Stimulated activated CD4-positive, alpha-beta T cell treated with anti-CD3 and anti-CD28 coated beads, Interleukin-15, amount 100 ng/mL, for 24 hours (primary cell): ENCODE measurements at places on chromosomes 3 and 15.

- no peak for DNase-seq
Measured at GRCh38 chr15:31268911-31269784, 57.5 kb upstream of the KLF13 start.

DNA sequence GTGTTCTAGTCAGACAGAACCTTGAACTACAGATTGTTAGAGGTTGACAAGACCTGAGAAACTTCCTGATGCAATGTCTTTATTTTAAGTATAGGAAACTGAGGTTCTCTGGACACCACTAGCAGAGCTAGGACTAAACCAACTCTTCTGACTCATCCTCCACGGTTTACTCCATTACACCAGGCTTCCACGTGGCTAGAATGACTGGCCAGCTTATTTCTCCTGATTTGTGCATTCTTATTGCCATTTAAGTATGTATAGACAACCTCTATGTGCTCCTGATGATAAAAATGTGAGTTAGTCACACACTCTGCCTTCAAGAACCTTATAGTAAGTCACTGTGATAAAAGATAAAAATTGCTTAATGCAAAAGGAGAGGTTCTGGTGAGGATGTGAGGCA is 182.7 kb downstream of the MEX3B start:
- no peak for DNase-seq

DNA sequence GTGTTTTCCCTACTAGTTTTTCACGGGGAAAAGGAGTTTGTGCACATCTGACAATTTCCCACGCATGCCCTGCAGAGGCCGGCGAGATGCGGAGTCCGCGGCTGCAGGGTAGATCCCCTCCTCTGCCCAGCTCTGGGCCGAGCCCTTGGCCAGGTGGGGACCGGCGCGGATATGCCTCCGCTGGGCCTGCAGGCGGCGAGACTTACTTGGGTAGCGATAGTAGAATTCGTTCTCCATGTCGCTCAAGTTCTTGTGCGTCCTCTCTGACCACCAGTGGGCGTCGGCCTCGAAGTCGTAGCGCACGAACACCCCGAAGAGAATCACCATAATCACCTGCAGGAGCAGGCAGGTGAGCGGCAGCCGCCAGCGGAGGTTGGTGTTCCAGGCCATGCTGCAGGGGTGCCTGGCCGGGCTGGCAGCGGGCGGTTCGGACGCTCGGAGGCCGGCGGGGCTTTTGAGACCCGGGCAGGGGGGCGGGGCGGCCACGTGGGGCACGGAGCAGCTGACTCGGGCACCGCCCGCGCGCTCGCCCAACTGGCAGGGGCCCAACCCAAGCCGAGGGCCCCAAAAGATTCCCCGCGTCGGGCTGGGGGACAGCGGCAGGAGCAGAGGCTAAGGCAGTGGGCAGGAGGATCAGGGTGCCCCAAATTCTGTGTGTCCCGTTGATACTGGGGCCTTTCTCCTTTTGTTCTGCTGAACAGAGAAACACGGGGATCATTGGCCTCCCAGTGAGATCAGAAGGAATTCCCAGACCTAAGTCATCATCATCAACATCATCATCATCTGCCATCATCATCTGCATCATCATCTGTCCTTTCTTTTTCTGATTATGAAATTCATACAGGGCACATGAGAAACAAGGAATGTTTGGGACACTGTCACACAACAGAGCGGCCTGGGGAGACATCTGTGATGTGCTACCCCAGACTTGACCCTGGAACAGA is at the start of gene RHCG:
Gene RHCG (minus strand): TSS at position 429 of the 944 bp plus-strand sequence. CDS start 39 bp downstream, at position 390.
- DNase-seq = peak; percentile 40

GRCh38 chr3:172175254-172175599 is 135.8 kb downstream of the FNDC3B start:
- no peak for DNase-seq

GRCh38 chr15:90240856-90241255 is 6.8 kb downstream of the GDPGP1 start:
- DNase-seq = no peak

DNA sequence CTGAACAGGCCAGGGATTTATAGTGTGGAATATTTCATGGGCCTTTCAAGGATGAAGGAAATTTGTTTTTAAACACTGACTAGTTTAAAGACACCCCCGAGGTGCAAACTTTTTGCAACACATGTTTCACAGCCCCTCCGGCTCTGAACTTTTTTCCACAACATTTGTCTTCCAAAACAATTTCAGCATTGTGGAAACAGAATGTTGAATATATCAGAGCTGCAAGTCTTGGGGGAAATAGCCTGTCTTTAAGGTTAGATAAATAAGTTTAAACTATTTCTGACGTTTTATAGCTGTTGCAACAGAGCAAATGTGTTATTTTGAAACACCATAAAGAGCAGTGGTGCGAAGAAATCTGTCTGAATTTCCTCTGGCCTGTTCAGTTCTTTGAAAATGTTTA is 229.2 kb upstream of the GOLGA6L4 start:
- no peak for DNase-seq

GRCh38 chr3:98734306-98734705 is 28.8 kb upstream of the ST3GAL6 start:
- DNase-seq = no peak

DNA sequence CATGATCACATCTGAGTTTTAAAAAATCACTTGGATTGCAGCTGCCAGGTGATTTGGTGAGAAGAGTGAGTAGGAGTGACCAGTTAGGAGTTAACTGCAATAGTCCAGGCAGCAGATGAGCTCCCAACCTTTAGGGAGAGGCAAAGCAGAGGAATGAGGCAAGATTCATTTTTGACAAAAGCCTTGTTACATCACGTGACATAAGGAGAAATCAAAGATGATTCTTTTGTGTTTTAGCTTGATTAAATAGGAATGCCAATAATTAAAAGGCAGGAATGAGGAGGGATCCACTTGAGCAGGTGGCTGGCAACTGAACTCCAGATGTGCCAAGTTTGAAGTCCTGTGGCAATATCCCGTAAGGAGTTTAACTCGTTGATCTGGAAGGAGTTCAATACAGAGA is 2.5 kb downstream of the GATM start:
- DNase-seq = no peak

DNA sequence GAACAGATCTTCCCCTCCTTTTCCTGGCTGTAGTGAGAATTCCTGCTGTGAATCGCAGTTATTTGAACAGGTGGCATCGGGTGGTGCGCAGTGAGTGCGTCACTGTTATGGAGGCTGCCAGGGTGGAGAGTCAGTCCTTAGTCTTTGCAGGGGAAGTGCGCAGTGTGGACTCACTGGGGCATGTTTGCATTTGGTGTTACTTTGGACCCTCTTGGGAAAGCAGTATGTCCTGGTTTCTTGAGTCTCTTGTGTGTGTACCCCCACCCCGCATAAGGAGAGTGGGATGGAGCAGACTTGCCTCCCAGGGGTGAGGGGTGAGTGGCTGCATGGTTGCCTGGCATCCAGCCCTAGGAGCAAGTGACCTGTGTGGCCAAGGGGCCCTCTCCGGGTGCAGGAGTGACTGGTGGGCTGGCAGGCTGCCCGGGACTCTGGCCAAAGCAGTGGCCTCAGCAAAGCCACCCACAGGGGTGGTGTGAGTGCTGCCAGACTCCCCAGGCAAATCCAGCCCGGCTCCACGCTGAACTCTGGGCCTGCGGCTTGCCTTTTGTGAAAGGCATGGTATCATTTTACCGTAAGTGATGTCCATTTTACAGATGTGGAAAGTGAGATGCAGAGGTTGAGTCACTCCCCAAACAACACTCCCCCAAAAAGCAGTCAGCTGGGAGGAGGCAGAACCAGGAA is 46.4 kb downstream of the DNASE1L3 start:
- no peak for DNase-seq

- peak; percentile 30 for DNase-seq
Measured at GRCh38 chr3:114242947-114243346, 5.6 kb upstream of the ZNF80 start.

- no peak for DNase-seq
Measured at GRCh38 chr3:112817797-112818196, 28.9 kb downstream of the CD200R1L start.

GRCh38 chr3:126036056-126036549 is 47.8 kb downstream of the SLC41A3 start:
- DNase-seq = no peak

DNA sequence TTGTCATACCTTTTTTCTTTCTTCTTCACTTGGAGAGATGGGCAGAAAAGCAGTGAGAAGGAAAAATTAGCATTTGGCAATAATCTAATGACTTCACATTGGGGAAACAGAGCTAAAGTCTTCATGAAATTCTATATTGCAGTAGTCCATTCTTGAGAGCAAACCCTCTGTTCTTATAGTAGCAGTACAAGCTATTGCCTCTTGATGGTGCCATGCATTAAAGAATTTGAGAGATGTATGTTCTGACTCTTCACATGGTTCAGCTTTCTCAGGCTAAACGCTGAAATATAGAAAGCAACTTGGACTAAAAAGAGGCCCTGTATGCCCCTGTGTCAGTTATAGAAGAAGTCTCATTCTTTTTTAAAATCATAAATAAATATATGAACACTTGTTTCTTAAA is 36.0 kb downstream of the PHLDB2 start:
- no peak for DNase-seq

GRCh38 chr3:124607163-124607562 is 123.1 kb upstream of the UMPS start:
- DNase-seq = no peak

DNA sequence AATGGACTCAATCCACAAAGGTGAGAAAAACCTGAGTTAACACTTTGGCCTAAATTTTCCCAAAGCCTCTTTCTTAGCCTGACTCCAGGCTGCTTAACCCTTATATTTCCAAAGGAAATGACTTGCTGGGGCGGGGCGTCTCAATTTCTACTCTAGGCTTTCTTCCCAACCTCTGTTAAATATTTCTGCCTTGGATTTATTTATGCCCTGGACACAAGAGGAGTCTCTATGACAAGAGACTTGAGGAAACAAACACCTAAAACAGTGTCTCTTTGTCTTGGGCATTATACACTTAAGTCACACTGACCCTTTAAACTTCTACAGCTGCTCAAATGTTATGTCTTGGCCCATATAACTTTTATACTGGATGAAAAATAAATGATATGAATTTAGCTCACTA is 28.3 kb upstream of the AP4E1 start:
- DNase-seq = no peak

DNA sequence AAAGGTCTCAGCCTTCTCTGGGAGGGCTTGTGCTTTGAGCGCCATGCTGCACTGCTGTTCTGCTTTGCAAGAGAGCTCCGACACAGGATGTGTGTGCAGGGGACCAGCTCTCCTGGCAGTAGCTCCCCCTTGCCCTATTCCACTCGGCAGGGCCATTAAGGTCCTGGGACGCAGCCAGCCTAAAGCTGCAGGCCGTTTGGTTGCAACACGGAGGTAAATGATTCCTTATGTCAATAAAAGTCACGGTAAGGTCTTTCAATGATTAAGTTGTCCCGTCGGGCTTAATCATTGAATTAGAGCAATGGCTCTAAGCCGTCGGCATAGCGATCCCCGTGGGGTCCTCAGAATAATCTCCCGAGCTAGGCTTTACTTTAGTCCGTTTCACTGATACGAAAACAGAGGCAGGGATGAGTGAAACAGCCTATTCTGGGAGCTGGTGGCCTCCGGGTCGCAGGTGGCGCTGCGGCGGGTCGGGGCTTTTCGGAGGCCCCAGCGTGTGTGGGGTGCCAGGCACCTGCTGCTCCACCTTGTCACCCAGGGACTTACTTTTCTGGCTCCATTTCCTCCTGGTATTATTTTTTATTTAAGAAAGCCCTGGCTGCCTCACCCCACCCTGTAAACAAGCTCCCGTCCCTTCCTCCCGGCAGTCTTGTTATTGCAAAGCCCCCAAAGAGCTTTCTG is 525.2 kb downstream of the OCA2 start:
- DNase-seq = no peak

- DNase-seq = no peak
Measured at GRCh38 chr3:53773021-53773436, 73.2 kb downstream of the CHDH start.

DNA sequence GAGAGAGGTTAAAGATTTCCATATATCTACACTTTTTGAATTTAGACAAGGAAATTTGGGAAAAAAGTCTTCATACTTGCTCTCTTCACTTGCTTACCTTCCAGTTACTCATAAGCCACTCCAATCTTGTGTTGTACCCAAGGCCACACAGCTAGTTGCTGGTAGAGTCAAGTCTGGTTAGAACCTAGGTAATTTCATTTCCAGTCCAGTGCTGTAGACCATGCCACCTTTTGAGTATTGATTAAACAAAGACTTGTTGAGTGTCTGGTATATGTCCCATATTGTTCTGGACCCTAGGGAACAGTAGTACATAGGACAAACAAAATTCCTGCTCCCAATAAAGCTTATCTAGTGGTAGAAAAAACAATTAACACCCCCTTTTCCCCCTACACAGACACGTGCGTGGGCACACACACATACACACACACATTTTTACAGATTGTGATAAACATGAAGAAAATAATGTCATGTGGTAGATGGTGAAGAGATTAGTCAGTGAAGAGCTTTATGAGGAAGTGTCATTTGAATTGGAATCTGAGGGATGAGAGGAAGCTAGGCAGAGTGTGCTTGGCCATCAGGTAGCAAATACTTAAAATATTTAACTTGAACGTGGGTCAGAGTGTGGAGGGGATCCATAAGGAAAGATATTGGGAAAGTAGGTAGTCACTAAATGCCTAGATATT is 2.1 kb downstream of the CMC1 start:
- no peak for DNase-seq

- no peak for DNase-seq
Measured at GRCh38 chr3:23953523-23953922, 8.4 kb downstream of the NR1D2 start.

- no peak for DNase-seq
Measured at GRCh38 chr15:41495736-41496599, 2.3 kb downstream of the ITPKA start.

GRCh38 chr3:133853063-133853924 is 42.4 kb downstream of the RAB6B start:
- DNase-seq = no peak

- no peak for DNase-seq
Measured at GRCh38 chr15:41713047-41713446, 52.8 kb downstream of the MGA start.

- no peak for DNase-seq
Measured at GRCh38 chr3:110576960-110577359, 494.7 kb upstream of the NECTIN3 start.

- no peak for DNase-seq
Measured at GRCh38 chr3:187914231-187914630, 169.0 kb upstream of the BCL6 start.

GRCh38 chr15:70703096-70703878 is 60.1 kb downstream of the UACA start:
- no peak for DNase-seq

DNA sequence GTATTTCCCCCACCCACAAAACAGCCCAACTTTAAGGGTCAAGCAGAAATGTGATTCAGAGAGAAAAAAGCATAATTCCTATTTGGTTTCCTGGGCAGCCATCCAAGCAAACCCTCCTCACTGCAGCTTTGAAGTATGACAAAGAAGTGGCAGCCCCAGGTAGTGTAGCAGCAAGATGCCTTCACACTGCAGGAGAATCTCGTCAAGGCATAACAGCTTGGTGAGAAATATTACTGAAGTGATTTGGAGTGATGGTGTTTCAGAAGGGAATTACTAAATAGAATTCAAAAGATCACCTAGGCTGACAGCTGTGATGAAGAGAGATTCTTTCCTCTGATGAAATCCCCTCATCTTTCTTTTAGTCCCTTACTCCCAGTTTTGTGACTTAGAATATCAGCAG is 173.9 kb downstream of the PYDC2 start:
- DNase-seq = no peak

- DNase-seq = no peak
Measured at GRCh38 chr3:159488602-159489001, 500.0 kb upstream of the IL12A start.
